ENCODE measurements at places on chromosomes 7 and 10.

DNA sequence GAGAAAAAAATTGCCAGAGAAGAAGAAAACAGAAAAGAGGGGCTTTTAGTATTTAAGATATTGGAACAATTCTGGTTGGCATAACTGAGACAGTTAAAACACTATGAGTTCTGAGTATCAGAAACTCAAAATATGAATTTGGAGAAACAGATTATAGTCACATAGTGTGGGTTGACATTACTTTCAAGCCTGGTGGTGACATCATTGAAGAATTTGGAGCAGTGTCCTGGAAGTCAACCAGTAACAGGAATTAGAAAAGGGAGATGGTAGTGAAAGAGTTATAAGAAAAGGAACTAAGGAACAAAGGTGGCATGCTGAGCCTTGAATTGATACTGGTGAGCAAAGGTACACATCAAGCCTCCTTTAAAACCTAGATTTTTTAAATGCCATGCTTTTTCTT is 88.2 kb downstream of the ZNF438 start:
- DNase-seq: no peak

GRCh38 chr7:157827045-157827862 is 490.4 kb downstream of the DNAJB6 start:
- DNase-seq: peak; percentile 17

GRCh38 chr7:81627536-81628287 is 142.1 kb downstream of the HGF start:
- DNase-seq: no peak

- no peak for DNase-seq
These were observed 129.0 kb downstream of the ARHGAP22 start for GRCh38 chr10:48475943-48476278.

GRCh38 chr10:71747039-71747531 is 26.2 kb downstream of the VSIR start:
- no peak for DNase-seq

DNA sequence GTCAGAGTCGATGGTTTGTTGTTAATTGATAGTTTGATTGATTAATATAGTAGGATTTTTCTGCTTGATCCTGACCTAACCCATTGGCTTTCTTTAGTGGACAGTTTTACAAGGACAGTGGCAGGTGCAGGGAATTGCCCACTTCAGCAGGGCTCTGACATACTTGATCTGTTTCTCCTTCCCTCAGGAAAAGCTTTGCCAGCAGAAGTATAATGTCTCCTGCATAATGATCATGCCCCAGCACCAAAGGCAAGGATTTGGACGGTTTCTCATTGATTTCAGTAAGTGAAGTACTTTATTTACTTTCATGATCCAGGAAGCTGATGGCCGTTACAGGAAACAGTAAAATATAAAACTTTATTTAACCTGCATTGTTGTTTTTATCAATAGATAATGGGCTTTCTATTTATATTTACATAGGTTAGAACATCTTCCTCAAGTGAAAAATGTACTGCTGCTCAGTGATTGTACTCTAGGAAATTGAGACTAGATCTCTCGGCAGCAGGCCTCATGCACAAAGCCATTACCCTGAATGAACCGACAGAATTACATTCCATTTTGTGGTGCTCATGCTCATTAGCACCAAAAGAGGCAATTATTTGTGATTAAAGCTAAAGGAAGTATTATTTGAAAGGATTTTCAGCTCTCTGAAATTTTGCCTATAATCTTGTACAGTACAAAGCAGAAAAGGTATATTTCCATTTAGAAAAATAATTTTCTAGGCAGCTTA is 122.5 kb upstream of the SAMD8 start:
- no peak for DNase-seq

GRCh38 chr10:42734536-42734935 is 48.1 kb upstream of the BMS1 start:
- no peak for DNase-seq

DNA sequence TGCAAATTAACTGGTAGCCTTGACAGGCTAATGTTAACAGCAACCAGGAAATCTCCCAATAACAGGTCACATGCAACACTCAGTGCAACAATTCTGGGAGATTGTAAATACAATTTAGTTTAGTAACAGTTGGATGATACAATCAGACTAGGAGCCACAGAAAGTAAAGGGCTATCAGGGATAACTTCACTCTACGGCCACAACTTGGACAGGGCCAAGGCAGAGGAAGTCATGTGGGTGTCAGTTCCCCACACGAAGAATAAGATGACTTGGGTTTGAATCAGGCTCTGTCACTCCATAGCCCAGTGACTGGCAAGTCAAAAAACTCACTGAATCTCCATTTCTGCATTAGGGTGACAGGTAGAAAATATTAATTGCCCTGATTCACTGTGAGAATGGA is 217.3 kb upstream of the CCDC6 start:
- no peak for DNase-seq

- DNase-seq: no peak
These were observed 13.0 kb downstream of the OR9A2 start for GRCh38 chr7:143013893-143014292.

GRCh38 chr7:121026159-121026558 is 37.6 kb downstream of the CPED1 start:
- DNase-seq: no peak

DNA sequence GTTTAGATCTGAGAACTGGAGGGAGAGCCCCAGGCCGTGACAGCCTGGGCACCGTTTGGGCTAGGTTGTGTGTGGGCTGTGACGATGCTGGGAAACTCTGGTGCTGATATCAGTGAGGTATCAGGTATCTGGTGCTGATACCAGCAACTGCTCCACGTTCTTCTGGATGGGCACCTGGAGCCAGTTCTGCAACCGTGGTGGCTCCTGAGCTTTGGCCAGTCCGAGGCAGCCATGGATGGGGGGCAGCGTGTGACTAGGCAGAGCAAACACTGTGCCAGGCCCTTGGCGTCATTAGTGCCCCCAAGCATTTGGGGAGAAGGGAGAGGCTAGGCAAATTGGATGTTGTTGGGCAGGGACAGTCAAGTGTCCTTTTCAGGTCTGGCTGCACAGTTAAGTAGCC is 57.9 kb downstream of the ZNF467 start:
- DNase-seq: peak; percentile 18

DNA sequence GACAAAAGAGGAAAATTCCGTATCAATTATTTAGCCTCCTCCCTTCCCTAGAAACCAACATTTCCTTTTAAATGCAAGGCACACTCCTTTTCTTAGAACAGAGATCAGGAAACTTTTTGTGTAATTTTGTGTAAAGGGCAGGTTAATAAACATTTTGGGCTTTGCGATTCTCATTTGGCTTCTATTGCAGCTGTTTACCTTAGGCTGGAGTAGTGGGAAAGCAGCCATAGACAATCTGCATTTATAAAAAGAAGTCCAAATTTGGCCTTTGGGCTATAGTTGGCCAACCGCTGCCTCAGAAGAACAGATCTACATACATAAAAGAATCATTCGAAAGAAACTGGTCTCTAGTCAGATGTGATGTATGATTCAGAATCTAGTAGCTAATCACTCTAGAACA is 35.3 kb downstream of the NAMPT start:
- DNase-seq: no peak

DNA sequence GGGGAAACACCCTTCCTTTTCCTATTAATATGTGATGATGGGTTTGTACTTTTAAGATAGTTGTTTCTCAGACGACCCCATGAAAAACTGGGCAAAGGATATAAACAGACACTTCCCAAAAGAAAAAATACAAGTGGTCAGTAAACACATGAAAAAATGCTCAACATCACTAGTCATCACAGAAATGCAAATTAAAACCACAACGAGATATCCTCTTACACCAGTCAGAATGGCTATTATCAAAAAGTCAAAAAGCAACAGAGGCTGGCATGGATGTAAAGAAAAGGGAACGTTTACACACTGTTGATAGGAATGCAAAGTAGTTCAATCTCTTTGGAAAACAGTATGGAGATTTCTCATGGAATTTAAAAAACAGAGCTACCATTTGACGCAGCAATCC is 111.4 kb upstream of the ZEB1 start:
- no peak for DNase-seq
